ENCODE measurements at places on chromosomes 3 and 15.
A peak's percentile ranks its signal among the peaks of the same experiment; 100 is the strongest.

DNA sequence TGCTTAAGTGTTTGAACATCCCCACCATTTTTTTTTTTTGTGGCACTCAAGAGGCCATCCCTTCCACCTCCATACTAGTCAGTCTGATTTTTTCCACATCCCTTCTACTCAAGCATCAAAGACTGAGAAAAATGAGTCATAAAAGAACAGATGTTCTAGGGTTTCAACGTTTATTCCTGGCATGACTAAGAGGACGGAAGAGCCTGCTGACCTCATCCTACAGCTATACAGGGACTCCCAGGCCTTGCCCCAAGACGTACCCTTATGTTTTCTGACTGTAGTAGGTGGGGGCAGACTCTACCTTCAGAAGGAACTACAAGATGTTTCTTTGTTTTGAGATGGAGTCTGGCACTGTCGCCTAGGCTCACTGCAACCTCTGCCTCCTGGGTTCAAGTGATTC is 3.3 kb upstream of the ITPKA start:
- DNase-seq = peak; percentile 97

DNA sequence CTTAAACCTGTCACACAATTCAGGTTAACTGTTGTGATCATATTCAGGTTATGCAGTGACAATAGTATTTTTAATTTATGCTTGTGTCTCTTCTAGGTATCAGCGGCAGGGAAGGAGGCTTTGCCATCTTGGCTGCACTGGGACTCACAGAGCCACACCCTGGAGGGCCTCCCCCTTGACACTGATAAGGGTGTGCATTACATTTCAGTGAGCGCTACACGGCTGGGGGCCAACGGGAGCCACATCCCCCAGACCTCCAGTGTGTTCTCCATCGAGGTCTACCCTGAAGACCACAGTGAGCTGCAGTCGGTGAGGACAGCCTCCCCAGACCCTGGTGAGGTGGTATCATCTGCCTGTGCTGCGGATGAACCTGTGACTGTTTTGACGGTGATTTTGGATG is 23.6 kb upstream of the BSN start:
- no peak for DNase-seq

- DNase-seq = no peak
These were observed 12.7 kb upstream of the CLDN16 start for GRCh38 chr3:190375246-190375645.

GRCh38 chr3:173702561-173702960 is 305.0 kb downstream of the NLGN1 start:
- no peak for DNase-seq

DNA sequence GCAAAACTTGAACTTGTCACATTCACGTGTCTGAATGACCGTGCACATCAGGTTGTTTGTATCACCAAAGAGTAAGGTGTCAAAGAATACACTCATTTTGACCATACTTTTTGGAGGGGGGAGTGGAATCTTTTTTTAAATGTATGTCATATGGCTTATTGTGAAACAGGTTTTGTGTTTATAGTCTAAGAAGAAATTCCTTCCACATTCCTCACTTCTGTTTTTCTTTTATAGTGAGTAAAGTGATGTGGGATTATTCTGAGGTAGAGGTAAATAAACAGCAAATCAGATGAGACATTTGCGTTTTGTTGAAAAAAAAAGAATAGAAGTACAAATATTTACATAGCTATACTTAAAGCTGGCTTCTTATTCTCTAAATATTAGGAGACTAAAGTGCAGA is 33.0 kb downstream of the SRP14 start:
- peak; percentile 82 for DNase-seq

GRCh38 chr3:16546186-16547010 is 32.9 kb upstream of the RFTN1 start:
- DNase-seq = no peak

DNA sequence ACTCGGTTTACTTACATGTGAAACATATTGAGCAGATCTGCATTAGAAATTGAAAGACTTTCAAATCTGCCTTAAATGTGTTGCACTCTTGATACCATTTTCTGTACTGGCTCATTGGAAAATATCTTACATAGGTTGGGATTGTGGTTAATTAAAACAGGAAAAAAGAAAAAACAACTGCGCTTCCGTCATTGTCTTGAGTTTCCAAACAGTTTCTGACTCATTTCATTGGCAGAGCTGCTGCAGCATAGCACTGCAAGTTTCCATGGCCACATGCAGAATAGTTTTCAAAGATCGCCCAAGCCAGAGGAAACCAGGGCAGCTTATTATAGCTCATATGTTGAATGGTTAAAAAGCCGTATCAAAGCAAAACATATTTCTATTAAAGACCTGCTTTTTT is 446.6 kb upstream of the BCHE start:
- peak; percentile 94 for DNase-seq

DNA sequence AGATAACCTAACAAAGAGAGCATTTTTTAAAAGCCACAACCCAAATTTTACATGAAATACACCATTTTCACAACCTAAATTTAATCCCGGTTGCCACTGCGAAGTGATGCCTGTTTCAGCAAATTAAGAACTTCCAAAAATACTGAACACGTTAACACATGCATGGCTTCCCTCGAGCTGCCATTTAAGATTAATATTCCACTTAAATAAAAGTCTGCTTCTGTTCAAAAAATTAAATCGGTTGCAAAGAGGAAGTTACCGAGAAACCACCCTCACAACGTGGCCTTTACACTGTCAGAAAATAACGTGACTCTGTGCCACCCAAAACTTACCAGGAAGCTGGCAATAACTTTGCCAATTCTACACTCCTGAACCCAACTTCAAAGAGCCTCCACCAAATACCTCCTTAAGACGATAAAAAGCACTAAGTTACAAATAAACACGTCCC is 1.2 kb downstream of the TBL1XR1 start:
- DNase-seq = no peak

- no peak for DNase-seq
These were observed 79.0 kb upstream of the RASGRF1 start for GRCh38 chr15:79169526-79170133.

- DNase-seq = peak; percentile 72
These were observed at the start of gene TTLL13 for GRCh38 chr15:90249203-90249863. TTLL13 (plus strand) TSS chr15:90249556; CDS start chr15:90250631, 1,075 bp downstream.

DNA sequence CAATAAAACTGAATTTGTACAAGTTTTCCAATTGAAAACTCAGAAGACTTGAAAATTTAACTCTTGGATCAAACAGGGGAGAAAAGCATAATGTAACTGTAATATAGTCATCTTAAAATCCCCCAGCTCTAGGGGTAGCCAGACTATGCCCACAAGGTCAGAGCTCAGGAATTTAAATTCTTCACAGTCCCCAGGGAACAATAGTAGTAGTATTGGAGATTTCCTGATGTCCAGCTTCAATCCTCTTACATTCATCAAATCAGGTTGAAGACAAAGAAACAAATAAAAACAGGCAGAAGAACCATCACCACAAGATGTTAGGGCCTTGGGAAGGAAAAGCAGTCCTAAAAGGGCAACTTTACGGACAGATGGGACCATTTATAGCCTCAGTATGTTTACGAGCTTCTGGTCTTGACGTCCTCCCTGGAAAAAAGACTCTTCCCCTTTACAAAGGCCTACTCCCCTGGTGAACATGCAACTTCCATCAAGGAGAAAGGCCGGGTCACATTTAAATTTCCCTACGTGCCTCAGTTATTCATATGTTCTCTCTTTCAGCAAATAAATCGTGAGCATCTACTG is 96.8 kb downstream of the PLCH1 start:
- no peak for DNase-seq

GRCh38 chr15:71559098-71559497 is 251.3 kb upstream of the NR2E3 start:
- peak; percentile 96 for DNase-seq

DNA sequence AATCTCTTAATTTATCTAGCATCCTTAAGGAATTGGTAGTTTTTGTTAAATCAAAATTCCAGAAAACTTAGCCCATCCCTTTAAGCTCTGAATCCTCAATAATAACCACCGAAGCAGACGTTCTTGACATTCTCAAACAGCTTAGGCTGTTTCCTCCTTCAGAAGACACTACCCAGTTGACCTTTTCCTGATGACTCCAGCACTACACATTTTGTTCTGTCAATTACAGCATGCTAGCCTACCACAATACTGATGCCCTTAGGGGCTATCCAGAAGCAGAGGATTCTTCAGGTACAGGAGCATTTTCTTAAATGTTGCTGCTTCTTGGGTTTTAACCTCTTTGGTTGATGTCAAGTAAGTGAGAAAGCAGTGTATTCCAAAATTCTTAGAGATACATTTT is 33.4 kb downstream of the ETV5 start:
- no peak for DNase-seq

- no peak for DNase-seq
These were observed 287.1 kb downstream of the IL5RA start for GRCh38 chr3:2823031-2823430.

DNA sequence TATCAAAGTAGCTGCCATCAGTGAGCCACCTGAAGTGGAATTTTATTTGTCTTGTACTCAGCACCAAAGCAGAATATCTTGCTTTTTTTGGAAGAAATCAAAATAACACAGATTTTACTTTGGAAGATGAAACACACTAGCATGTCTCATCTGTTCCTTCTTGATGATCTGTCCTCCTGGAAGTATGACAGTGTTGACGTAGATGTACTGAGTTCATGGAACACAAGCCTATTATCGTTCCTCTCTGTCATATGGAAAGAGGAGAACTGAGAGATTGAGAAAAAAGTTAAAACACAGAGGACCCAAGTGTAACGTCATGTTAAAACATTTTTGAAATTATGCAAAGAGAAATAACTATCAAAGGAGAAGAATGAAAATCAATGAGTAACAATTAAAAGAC is 340.2 kb downstream of the ROBO2 start:
- DNase-seq = no peak

- DNase-seq = no peak
These were observed 219.9 kb downstream of the GAP43 start for GRCh38 chr3:115843206-115843605.

DNA sequence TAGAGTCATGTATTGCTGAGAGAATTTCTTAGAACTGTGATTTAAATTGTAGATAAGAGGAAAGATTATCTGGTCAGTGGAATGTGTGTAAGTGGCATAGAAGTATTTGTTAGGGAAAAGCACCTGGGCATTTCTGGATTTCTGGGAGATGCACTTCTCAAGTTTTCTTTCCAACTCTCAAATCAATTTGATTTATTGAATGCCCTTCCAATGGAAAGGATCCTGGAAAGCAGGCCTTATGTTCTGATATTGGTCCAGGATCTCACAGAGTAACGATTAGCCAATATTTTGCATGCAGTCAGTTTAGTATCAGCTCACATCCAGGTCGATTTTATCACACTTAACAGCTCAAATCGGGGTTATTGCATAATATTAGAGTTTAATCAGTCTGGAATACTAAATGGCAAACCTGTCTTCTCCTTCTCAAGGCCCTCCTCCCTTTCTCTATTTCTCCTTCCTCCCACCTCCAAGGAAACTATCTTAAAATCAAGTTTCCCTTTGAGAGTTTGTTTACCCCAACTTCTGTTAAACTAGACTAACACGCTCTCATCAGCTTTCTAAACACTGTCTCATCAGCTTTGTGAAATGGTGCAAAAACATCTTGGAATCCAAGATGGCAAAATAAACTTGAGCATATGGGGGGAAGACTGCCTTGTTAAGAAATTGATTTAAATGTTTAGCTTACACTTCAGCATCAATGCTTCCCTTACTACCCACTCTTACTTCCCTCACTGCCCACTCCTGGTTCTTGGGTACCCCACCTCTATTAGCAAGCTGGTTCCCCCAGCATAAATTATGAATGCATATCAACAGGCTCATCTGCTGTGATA is 9.5 kb downstream of the SOX2 start:
- DNase-seq = no peak

- peak; percentile 17 for DNase-seq
These were observed at the start of gene PLCH1 for GRCh38 chr3:155744626-155745324. PLCH1 (minus strand) TSS chr3:155745071; CDS start chr3:155704224, 40,847 bp downstream.
